ENCODE measurements at places on chromosomes 6 and 20.

DNA sequence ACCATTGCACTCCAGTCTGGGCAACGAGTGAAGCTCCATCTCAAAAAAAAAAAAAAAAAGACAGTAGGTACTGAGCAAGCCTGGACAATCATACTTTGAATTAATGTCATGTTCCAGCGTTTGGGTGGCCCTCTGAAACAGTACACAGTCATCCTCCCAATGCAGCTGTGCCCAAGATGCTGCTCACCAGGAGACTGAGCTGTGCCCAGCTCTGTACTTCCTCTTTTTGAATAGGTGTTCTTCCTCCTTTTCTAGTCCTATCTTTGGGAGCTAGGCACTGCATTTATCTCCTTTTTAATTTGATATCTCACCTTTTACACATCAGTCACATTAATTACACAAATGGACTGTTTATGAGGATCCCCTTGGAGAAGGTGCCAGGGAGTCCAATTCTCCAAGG is 101.5 kb downstream of the RPP40 start:
- DNase-seq: no peak

DNA sequence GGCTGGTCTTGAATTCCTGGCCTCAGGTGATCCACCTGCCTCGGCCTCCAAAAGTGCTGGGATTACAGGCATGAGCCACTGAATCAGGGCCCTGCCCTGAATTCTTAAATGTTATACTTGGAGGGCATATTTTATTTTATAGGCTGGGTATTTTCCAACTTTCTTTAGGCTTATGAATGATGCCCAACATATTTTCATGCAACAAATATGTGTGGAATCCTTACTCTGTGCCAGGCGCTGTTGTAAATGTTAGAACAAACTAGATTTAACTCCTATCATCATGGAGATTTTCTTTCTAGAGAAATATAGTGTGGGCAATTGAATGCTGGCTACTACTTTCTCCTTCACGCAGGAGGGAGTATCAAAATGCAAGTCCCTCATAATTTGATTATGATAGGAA is 71.2 kb downstream of the SAMD5 start:
- DNase-seq: no peak

GRCh38 chr20:42158272-42158671 is 540.1 kb upstream of the CHD6 start:
- no peak for DNase-seq

- DNase-seq: no peak
These were observed 23.1 kb downstream of the USP45 start for GRCh38 chr6:99492092-99492491.

DNA sequence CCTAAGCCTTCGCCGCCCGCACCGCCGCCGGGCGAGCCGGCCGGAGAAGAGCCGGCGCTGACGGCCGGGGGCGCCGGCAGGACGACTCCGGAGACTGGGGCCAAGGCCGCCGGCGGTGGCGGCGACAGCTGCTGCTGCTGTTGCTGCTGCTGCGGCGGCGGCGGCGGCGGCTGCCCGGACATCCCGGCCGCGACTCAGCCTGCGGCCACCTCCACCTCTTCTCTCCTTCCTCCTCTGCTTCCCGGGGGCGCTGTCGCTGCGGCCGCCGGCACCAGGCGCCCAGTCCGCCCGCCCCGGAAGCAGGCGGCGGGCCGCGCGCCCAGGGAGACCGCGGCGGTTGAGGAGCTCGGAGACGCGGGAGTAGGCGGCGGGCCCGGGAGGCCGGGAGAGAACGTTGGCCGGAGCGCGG is 307 bp downstream of the RANBP9 start:
- DNase-seq: peak; percentile 68

GRCh38 chr6:136066005-136066404 is 184.1 kb downstream of the MTFR2 start:
- DNase-seq: no peak

DNA sequence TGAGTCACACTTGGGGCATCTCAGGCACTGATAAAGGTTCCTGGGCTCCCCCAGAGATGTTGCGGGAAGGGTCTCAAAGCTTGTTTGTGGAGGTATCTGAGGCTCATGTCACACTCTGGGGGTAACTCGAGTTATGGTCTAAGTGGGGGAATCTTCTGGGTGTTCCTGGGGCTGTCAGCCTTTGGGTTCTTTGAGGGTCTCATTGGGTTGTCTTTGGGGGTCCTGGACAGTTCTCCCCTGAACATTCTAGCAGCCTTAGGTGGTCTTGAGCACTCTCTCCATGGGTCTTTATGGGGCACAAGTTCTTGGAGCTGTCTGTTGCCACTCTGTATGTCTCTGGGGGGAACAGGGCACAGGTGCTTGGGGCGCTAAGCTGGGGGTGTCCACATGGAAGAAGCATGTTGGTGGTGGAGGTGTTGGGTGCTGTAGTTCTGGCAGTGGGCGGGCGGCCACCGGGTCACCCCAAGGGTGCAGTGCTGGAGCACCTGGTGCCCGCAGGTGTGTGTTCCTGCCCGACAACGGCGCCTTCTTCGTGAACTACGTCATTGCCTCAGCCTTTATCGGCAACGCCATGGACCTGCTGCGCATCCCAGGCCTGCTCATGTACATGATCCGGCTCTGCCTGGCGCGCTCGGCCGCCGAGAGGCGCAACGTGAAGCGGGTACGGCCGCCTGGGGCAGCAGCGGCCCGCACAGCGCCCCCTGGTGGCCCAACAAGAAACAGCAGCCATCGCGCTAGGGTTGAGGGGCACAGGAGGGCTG is 7.1 kb upstream of the CAPN11 start:
- peak; percentile 53 for DNase-seq

- DNase-seq: no peak
These were observed 338.2 kb upstream of the ZFP64 start for GRCh38 chr20:52529826-52530225.

- DNase-seq: peak; percentile 17
These were observed 9.0 kb downstream of the ATF6B start for GRCh38 chr6:32118782-32119628.

- no peak for DNase-seq
These were observed 4.1 kb upstream of the BPHL start for GRCh38 chr6:3114377-3114776.

Measured in T-helper 22 cell (primary cell).